Natural killer cell treated with Interleukin-12 subunit alpha and Interleukin-12 subunit beta and Interleukin-15 and Interleukin-18, amount 100 ng/mL, for 72 hours (primary cell): ENCODE measurements at places on chromosomes 6 and 20. TPM values are rescaled to one million over a fixed set of nuclear protein-coding genes. Genes with fewer than 3 reads are reported as not detected.

The VSX1 gene
- total RNA-seq, result not detected

The NOX3 gene
- not detected for total RNA-seq

The CCN5 gene
- total RNA-seq, result not detected

The ELMO2 gene
- 100 TPM for total RNA-seq

The KCNB1 gene
- not detected for total RNA-seq

The TRIM40 gene
- total RNA-seq, result not detected

GRCh38 chr20:5979801-5980200 lies 29.3 kb downstream of the MCM8 start:
- H3K4me3 ChIP-seq, result no peak overlapping the region
- no peak overlapping the region for H3K27ac ChIP-seq
- H3K27me3 ChIP-seq, result no peaks in the 10 kb centered on the region
- no peaks in the 10 kb centered on the region for H3K4me1 ChIP-seq
- peaks cover 24% of the 10 kb centered on the region for H3K36me3 ChIP-seq

- no peaks in the 10 kb centered on the region for H3K4me1 ChIP-seq
- no peak overlapping the region for H3K4me3 ChIP-seq
- no peak for DNase-seq
- no peak overlapping the region for H3K27ac ChIP-seq
Observed at GRCh38 chr6:82589509-82590206, 226.0 kb downstream of the TPBG start.

DNA sequence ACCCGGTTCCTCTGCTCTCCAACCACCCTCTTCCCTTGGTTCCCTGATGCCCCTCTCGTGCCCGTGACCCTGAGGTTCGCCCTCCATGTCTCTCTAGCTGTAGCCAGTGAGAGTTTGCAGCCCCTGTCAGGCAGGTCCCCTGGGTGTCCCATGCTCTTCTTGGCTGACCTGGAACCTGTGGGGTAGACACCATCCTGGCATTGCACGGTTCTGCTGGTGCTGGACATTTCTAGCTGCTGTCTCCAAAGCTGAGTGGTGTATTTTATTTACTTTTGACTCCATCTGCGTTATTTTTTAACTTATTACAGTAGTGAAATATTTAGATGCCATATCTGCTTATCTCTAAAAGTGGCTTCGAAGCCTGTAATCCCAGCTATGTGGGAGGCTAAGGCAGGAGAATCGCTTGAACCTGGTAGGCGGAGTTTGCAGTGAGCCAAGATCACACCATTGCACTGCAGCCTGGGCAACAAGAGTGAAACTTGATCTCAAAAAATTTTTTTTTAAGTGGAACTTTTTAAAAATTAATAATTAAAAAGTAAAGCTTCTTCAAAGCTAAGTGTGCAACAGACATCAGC lies 12.5 kb downstream of the ENTPD6 start:
- H3K27me3 ChIP-seq, result no peaks in the 10 kb centered on the region
- H3K4me1 ChIP-seq, result peaks cover 13% of the 10 kb centered on the region
- H3K36me3 ChIP-seq, result no peaks in the 10 kb centered on the region
- DNase-seq, result no peak
- H3K27ac ChIP-seq, result no peak overlapping the region

- peak overlapping the region; percentile 72 for H3K4me3 ChIP-seq
- DNase-seq, result peak; percentile 69
- no peaks in the 10 kb centered on the region for H3K36me3 ChIP-seq
- H3K27ac ChIP-seq, result peak overlapping the region; percentile 90
- H3K27me3 ChIP-seq, result no peaks in the 10 kb centered on the region
- H3K4me1 ChIP-seq, result peaks cover 69% of the 10 kb centered on the region
Observed at GRCh38 chr20:44644667-44645131, 6.8 kb downstream of the ADA start.

DNA sequence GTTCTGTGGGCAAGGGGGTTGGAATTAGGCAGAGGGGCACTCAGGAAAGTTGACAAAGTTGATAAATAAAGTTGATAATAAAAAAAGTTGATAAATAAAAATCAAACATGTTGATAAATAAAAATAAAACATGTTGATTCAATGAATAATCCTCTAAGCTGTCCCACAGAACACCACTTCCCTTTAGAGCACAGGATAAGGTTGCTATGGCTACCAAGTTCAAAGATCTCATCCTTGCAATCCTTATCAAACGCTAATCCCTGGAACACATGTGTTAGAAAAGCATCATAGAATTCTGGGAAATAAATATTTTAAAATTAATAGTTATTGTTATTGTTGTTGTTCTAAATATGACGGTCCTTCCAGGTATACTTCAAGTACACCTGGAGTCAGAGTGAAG lies 33.9 kb downstream of the MBOAT1 start:
- no peak overlapping the region for H3K4me3 ChIP-seq
- no peak for DNase-seq
- H3K36me3 ChIP-seq, result no peaks in the 10 kb centered on the region

GRCh38 chr6:47428288-47428687 lies 49.3 kb upstream of the CD2AP start:
- no peak overlapping the region for H3K27ac ChIP-seq
- no peaks in the 10 kb centered on the region for H3K4me1 ChIP-seq
- H3K27me3 ChIP-seq, result peaks cover under 1% of the 10 kb centered on the region
- H3K36me3 ChIP-seq, result peaks cover 7% of the 10 kb centered on the region
- no peak for DNase-seq

GRCh38 chr6:99165838-99166237 lies 183.6 kb downstream of the FAXC start:
- H3K36me3 ChIP-seq, result no peaks in the 10 kb centered on the region
- no peak overlapping the region for H3K4me3 ChIP-seq
- no peaks in the 10 kb centered on the region for H3K4me1 ChIP-seq
- no peaks in the 10 kb centered on the region for H3K27me3 ChIP-seq

- no peaks in the 10 kb centered on the region for H3K27me3 ChIP-seq
- no peak for DNase-seq
- H3K4me3 ChIP-seq, result peak overlapping the region; percentile 90
- peak overlapping the region; percentile 95 for H3K27ac ChIP-seq
- H3K4me1 ChIP-seq, result peaks cover 63% of the 10 kb centered on the region
- H3K36me3 ChIP-seq, result no peaks in the 10 kb centered on the region
Observed at GRCh38 chr6:26305641-26305969, 59.4 kb upstream of the BTN3A2 start.

DNA sequence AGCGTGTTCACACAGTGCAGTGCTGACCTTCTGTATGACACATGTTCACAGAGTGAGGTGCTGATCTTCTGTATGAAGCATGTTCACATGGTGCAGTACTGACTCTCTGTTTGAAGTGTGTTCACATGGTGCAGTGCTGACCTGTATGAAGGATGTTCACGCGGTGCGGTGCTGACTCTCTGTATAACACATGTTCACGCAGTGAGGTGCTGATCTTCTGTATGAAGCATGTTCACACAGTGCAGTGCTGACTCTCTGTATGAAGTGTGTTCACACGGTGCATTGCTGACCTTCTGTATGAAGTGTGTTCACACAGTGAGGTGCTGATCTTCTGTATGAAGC lies 10.8 kb upstream of the SERPINB1 start:
- no peak for DNase-seq
- no peaks in the 10 kb centered on the region for H3K27me3 ChIP-seq
- H3K27ac ChIP-seq, result peak overlapping the region; percentile 99
- H3K4me1 ChIP-seq, result peaks cover 65% of the 10 kb centered on the region
- no peaks in the 10 kb centered on the region for H3K36me3 ChIP-seq
- H3K4me3 ChIP-seq, result peak overlapping the region; percentile 94
